ENCODE measurements at places on chromosomes 11 and 22. TPM values are rescaled to one million over a fixed set of nuclear protein-coding genes. Genes with fewer than 3 reads are reported as not detected.

DNA sequence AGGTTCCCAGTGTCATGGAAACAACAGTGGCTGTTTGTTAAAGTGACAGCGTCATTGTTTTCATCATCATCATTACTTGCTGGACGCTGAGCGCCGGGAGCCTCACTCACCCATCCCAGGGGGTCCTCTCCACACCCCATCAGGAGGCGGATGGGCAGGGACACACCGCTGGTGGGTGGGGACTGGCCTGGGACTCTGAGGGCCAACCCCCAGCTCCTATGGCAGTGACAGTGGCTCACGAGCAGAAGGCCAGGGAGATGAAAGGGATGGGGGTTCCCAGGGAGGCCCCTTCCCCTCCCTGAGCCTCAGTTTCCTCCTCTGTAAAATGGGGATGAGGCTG is 76.6 kb upstream of the PRR5 start:
- no peak for DNase-seq

DNA sequence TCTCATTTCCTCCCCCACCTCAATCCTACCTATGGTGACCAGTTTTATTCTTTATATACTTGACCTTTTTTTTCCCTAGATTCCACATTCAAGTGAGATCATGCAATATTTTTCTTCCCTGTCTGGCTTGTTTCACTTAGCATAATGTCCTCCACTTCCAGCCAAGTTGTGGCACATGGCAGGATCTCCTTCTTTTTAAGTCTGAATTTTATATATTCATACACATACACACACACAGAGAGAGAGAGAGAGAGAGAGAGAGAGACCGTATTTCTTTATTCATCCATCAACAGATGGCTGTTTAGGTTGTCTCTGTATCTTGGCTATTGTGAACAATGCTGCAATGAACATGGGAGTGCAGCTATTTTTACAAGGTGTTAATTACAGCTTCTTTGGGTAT is 1.4 kb downstream of the POU2AF2 start:
- DNase-seq = no peak

PGA3 gene
- polyA plus RNA-seq = 0.27 TPM

CNTF gene
- polyA plus RNA-seq = 1.0 TPM

DNA sequence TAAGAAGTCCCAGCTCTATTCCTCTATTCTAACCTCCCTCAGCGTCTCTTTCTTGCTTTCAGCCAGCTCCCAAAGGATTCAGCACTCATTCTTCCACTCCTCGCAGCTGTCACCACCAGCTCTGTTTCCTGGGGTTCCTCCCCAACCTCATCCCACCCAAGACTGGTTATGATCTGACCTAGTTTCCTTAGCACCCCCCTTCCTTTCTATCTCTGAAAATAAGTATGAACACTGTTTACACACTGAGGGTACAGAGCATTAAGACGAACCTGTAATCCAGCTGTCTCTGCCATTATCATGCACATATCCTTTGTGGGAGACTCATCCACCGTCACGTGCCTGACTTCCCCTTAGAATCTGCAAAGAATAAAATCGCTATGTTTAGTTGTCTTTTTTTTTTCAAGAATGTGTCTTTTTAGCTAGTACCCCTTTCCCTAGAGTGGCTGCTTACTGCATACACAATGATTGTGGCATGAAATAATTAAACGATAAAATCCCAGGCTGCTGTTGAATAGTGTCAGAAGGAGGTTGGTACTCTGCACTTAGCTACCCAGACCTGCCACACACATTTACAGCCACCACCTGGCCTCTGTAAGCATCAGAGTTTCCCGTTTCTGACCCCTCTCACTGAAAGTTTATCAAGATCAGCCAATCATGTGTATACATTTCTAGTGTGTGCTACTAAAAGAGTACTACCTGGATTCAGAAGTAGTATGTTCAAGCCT is 26.9 kb upstream of the CSTF3 start:
- no peak for DNase-seq

DNA sequence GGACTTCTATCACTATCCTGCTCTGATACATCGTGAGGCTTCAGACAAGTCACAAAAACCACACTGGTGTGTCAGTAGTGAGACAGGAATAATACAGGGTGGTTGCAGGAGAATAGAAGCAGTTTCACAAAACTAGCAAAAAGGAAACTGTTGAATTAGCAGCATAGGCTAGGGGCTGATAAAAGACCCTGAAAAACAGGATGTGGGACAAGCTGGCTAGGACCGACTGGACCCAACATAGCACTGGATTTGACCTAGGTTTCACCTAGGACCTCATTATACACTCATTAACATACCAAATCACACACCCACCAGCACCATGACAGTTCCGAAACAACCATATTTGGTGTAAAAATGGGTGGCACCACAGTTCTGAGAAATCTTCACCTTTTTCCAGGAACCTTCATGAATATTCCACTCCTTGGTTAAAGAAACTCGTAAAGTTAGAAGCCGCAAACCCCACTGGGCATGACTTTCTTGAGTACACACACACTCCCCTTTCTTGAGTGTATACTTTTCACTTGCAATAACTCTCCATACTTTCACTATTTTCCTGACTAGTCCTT is 76.2 kb downstream of the SLC1A2 start:
- DNase-seq = no peak

DNA sequence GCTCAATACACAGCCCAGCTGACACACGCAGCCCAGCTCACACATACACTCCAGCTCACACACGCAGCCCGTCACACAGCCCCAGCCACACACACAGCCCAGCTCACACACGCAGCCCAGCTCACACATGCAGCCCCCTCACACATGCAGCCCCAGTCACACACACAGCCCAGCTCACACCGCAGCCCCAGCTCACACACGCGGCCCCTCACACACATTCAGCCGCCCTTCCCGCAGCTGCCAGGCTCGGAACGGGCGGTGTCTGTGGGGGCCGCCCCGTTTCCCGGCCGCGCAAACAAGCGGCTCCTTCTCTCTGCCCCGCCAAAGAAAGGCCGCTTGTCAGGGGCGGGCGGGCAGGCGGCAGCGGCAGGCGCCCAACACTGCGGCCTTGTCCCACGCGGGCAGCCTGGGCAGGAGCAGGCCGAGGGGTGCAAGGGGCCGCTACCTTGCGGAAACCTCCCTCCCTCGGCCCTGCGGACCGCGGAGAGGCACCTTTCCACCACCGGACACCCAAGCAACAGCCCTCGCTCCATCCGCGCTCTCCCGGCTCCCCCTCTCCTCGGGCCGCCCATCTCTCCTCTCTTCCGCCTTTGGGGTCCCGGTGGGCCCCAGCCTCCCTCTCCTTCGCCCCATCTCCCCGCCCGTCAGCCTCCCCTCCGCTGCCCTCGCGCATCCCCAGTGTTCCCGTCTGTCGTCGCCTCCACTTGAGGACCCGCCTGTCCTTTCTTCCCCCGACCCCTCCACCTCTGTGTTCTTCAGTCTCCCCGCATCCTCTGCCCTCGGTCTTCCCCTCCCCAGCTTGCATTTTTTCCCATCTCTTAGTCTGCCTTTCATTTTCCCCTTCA is 2.2 kb downstream of the PHLDB1 start:
- no peak for DNase-seq

GRCh38 chr11:47641600-47642098 is 710 bp downstream of the MTCH2 start:
- no peak for DNase-seq

DRD2 gene
- 0.18 TPM for polyA plus RNA-seq

DNA sequence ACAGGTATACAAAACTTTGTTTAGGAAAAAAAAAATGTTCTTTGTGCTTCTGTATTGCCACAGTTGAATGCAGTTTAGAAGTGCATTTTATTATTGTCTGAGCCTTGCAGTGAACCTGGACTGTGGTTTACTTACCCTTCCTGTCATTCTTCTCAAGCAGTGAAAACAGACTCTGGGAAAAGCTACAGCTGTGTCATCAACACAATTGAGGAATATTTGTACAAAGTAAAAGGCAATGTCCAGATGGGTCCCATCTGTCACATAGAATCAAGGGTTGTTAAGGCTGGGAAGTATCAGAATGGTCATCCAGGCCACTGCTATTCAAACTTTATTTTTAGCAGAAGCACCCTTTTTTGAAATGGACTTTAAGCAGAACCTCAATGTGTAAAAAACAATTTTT is 73.3 kb downstream of the TRIM44 start:
- no peak for DNase-seq

IGSF22 gene
- polyA plus RNA-seq = 11.4 TPM

DNA sequence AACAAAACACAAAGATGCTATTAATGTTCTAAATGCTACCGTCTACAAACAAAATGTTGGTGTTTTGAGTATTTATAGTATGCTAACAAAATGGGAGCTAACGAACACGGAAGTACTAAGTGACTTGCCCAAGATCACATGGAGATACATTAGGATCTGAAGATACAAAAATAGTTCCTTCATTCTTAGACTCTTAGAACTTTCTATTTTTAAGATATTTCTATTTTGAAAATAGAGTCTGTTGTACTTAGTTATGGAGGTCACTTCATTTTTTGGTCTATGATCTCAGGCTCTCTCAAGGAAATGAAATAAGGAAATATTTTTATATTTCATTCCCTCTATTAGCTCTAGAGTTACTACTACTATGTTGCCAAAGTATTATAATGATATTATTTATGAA is 64.2 kb downstream of the APOL5 start:
- no peak for DNase-seq

- no peak for DNase-seq
Measured at GRCh38 chr11:133605482-133605881, 73.2 kb upstream of the OPCML start.

RIN1 gene
- 6.0 TPM for polyA plus RNA-seq

DNA sequence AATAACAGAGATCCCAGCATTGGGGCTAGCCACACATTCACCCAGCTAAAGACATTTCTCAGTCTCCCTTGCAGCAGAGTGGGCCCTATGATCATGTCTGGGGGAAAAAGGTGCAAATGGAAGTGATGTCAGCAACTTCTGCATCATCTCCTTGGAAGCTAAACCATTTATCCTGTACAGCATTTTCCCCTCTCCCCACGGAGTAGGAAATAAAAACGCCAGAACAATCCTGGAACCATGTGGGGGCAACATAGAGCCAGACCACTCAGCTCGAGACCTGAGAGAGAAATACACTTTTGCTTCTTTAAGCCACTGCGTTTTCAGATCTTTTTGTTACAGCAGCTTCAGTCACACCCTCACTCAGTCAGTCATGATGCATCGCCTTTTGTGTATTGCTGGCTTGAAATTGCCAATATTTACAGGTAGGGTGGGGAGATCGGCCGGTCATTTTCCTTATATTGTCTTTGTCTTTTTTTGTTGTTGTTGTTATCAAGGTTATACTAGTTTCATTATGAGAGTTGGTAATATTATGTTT is 9.1 kb upstream of the RAC2 start:
- no peak for DNase-seq

Data from muscle of back (tissue), 13 donors.